Suppressor macrophage treated with lipopolysaccharide for 1 hour (primary cell): ENCODE measurements at places on chromosomes 2 and 18.

DNA sequence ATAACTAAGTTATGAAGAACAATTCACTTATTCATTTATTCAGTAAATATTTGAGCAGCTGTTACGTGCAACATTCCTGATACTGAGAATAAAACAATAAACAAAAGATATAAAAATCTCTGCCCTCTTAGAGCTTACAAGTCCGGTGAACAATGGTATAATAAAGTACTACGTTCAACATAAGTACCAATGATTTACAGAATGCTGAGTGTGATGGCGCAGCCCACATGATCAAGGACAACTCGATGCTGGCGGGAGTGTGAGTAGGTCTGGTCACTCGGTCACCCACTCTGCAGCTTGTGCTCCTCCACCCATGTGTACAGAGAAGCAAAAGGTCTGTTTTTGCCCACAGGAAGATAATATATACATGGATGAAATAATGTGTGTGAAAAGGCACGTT lies 254.3 kb downstream of the BCL11A start:
- no peak for DNase-seq

DNA sequence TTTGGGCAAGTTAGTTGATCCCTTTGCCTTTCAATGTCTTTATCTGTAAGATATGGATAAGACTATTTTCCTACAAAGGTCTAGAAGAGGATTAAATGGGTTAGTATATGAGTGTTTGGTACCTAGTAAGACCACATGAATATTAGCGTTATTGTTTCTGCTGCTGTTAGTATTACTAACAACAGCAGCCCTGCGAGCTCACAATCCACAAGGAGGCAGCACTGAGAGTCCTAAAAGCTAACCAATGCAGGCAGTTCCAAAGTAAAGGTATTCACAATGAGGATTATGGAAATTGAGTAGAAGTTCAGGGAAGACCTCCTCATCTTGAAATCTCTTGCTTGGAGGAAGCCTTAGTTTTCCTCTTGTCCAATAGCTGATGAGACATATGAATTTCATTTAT lies 248.9 kb downstream of the TDRD15 start:
- peak; percentile 7 for DNase-seq

DNA sequence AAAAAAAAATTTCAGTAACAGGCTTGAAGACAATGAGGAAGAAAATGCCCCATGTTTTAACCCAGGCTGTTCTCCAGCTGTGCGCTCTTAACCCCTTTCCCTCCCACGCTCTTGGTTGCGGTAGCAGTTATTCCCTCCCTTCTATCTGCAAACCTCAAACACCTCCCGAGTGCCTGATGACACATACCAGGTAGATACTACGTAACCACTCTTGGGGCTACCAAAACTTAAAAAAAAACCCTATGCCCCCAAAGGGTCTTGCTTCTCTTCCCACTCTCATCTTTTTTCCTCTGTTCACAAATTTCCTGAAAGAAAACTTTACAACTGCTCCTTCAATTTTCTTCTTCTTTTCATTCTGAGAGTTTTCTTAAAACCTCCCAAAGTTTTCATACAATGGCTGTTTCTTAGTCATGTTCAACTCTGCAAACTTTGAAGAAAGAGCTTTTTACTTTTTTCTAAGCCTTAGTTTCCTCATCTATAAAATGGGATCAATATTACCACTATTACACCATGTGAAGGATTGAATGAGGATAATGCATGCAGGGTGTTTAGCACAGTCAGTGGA lies 4.9 kb upstream of the DRC1 start:
- DNase-seq = no peak

- no peak for DNase-seq
Measured at GRCh38 chr18:9156604-9157249, 20.1 kb downstream of the ANKRD12 start.

DNA sequence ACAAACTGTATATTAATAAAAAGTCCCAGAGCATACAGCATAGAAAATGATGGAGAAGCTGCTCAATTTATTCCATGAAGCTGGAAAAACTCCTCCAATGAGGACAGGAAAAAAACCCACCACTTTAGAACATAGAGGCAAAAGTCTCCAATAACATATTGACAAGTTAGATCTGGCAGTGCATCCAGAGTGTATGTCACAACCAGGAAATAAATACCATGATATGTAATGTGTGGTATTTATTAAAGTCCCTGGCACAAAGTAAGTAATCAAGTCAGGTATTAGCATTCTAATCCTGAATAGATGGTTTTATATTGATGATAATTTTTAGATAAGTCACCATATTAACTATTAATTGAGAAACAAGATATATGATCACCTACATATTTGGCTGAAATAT lies 427.3 kb upstream of the HS6ST1 start:
- no peak for DNase-seq

DNA sequence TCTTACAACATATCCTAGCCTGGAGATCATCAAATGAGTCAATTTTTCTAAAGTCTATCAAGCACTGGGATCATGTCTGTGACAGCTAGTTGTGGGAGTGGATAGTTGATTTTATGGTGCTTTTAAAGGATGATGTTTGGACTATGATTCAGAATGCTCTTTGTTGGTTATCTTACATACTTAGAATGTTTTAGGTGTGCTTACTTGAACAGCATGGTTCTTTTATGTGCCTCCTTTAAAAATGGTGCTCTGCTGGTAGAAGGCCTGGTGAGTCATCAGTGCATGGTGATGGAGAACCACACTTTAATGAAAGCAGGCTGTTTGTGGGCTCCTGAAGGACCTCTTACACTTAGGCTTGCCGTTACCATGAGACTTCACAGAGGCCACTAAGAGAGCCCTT lies 682.7 kb upstream of the FANCL start:
- no peak for DNase-seq

GRCh38 chr2:103773884-103774283 lies 1012.1 kb downstream of the TMEM182 start:
- DNase-seq = no peak

DNA sequence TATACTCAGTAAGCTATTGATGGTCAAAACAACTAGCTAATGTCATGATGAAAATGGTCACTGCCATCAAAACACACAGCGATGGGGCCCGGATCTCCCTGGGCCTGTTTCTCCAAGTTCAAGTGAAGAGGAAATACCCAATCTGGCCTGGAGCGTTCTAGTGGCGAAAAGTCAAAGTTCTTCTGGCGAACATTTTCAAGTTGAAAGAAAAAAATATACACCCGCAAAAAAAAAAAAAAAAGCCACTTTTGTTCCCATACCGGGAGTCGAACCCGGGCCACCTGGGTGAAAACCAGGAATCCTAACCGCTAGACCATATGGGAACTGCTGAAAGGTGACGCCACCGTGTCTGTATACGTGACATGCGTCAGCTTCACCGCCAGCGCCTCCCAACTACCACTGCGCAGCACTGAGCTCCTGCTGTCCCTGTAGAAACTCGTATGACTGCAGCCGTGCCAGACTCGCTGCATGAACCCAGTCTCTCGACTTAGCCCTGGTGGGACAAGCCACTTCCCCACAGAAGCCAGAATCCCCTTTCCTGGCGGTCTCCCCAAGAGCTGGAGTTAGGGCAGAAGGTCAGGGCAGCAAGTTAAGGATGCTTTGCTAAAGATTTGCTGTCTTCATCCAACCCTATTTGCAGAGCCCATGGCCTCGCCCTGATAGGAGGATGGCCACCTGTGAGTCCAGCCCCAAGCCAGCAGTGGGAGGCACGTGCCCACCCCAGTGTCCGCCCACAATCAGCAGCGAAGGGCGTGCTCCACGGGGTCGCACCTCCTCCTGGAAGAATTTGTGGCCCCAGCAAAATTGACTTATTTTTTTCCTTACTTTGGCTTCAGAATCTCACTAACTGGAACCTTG lies 5.6 kb upstream of the IMP4 start:
- DNase-seq = peak; percentile 34

GRCh38 chr18:34548120-34548972 lies 161.8 kb upstream of the DTNA start:
- DNase-seq = no peak

DNA sequence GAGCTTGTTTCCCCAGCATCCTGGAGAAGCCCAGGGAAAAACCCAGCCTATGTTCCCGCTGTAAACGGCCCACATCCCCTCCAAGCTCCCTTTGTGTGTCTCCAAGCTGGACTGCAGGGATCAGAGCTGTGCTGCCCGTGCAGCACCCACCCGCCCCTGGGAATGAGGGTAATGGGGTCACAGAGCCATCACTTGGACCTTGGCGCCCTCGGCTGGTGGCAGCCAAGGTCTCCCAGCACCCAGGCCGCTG lies 670 bp upstream of the INPP5D start:
- peak; percentile 48 for DNase-seq

GRCh38 chr2:216142540-216142939 lies 33.4 kb downstream of the XRCC5 start:
- DNase-seq = no peak

DNA sequence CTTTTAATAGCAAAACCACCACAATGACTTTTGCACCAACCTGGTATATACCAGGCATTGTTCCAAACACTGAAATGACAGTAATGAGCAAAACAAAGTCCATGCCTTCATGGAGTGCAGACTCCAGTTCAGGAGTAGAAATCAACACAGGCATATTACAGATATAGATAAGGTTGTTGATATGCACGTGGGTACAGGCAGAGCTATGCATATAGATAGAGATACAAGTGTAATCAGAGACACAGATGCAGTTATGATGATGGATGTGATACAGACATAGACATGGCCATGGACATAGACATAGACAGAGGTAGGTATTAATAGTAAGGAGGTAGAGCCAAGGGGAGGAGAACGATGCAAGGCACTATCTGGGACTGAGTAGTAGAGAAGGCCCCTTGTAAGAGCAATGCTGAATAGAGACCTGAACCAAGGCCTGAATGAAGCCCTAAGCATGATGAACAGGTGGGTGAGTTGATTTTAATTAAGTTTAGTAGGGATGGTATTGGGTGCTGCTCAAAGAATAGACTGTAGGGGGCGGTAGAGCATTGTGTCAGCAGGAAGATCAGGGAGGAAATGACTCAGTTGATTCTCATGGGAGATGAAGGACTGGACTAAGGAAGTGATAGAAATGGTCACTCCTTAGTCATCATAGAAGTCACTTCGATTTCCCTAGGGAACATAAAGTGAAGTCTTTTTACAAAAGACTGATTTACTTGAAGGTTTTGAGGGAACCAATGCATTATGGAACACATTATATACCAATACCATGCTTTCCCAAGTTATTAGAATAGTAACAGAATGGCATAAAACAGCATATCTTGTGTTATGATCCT lies 39.4 kb downstream of the CMPK2 start:
- DNase-seq = peak; percentile 84

- DNase-seq = no peak
Measured at GRCh38 chr2:85729825-85730510, 23.8 kb upstream of the ATOH8 start.

DNA sequence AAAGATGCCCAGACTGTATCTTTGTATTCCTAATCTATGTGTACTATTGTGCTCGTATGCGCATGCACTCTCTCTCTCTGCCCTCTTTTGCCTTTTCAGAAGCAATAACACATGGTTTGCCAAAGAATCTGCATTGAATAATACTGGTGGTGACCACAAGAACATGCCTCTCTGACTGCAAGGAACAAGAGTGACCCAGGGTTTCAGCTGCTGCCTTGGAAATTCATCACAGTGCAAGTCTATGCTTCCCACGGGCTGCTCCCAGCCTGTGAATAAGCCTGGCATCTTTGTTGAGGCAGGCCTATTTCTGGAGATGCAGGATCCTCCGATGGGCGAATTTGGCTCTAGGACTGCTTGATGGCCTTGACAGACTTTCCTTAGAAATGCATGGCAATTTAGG lies 689.4 kb upstream of the FANCL start:
- no peak for DNase-seq

- no peak for DNase-seq
Measured at GRCh38 chr2:128270672-128271596, 47.7 kb downstream of the HS6ST1 start.

- DNase-seq = no peak
Measured at GRCh38 chr2:174914853-174915760, 90.1 kb downstream of the CHN1 start.

DNA sequence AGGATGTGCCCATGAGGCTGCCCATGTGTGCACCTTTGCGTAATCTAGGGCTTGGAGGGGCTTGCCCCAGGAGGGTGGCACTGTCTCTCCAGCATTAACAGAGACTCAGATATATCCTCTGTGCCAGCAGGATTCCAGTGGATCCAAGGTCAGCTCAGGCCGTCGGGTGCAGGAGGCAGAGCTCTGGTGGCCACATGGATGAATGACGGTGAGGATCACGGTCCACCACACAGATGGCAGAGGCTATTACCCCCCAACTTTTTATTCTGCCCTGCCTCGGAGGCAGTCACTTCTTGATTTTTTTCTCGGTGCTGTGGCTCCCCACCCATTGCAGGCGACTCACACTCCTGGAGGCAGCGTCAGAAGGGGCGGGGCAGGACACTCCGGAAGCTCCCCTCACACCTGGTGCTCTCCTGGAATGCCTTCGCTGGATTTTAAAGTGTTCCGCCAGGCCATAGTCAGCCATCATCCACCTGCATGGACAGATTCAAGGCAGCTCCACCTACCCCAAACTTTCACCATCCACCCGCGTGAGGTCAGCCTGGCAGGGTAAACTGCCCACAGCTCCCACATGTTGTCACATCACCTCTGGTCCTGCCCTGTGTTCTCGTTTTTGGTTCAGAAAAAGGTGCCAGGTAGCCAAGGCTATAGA lies 602.9 kb upstream of the RAB6C start:
- no peak for DNase-seq

DNA sequence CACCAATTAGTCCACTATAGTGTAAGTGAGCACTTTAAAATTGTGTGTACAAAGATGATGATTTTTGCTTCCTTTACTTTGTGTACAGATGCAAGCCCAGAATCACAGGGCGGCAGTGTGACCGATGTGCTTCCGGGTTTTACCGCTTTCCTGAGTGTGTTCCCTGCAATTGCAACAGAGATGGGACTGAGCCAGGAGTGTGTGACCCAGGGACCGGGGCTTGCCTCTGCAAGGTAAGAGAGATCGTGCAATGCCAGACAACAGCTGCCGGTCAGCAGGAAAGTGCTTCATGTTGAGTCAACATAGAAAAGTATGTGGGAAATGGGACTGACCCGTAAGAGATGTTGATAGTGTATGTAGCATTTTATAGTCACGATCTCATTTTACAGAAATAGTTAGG lies 156.8 kb upstream of the TTC39C start:
- no peak for DNase-seq

- DNase-seq = no peak
Measured at GRCh38 chr2:217968023-217968422, 34.8 kb downstream of the TNS1 start.

DNA sequence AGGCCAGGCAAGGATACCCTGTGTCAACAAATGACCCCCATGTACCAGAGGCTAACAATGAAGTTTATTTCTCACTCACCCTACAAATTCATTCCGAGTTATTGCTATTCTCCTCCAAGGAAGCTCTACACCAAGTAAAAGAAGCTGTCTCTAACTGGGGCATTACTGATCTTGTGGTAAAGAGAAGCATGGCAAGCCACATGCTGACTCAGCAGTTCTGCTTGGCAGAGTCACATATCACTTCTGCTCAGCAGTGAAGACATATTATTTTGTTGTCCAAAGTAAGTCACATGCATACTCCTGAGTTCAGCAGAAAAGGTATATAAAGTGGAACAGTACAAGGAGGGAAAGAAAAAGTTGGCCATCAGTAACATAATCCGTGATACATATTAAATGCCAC lies 315.8 kb downstream of the GULP1 start:
- peak; percentile 3 for DNase-seq

- no peak for DNase-seq
Measured at GRCh38 chr2:60556175-60556574, 2.7 kb upstream of the BCL11A start.

GRCh38 chr2:238817891-238818290 lies 30.0 kb upstream of the TWIST2 start:
- DNase-seq = no peak

GRCh38 chr2:46257476-46257875 lies 39.7 kb upstream of the EPAS1 start:
- DNase-seq = no peak

- no peak for DNase-seq
Measured at GRCh38 chr18:46398005-46398404, 259.0 kb downstream of the LOXHD1 start.
